Activated CD4-positive, alpha-beta T cell treated with anti-CD3 and anti-CD28 coated beads, Interleukin-2, Interleukin-6, amounts not matched to agents 100 ng/mL and 50 ng/mL, durations not matched to agents 16 hours and 8 hours (primary cell): ENCODE measurements at places on chromosomes 2 and 18.

- DNase-seq: peak; percentile 31
Measured at GRCh38 chr2:112724591-112725525, 4.0 kb downstream of the NT5DC4 start.

DNA sequence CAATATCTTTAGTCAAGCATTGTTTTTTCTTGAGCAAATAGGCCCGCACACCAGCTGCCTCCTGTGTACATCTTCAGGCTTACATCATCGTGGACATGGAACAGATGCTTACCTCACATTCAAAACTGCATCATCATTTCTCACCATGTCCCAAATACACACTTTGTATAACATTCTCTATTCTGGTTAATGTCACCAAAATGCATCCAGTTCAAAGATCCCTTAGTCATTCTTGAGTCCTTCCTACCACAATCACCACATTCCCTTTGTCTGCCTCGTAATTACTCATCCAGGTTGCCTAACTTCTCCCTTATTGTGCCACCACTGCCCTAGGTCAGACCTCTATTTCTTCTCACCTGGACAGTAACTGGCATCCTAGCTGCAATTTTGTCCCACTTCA lies 373.7 kb upstream of the GALNT5 start:
- DNase-seq: no peak

DNA sequence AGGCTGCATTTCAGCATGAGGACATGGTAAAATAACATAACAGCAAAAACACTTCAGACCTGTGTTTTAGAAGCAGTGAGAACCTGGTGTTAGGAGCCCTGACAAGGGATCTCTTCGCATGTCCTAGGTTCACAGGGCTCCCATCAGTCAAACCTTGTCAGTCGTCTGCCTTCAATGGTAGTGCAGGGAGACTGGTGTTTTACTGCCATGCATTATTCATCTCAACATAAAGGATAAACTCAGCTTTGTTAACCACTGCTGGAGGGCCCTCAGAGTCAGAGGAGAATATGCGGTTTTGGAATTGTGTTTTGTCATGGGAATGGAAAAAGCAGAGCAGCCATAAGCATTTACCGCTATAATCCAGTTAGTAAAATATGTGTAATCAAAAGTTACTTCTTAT lies 275.9 kb upstream of the GCFC2 start:
- DNase-seq: no peak

DNA sequence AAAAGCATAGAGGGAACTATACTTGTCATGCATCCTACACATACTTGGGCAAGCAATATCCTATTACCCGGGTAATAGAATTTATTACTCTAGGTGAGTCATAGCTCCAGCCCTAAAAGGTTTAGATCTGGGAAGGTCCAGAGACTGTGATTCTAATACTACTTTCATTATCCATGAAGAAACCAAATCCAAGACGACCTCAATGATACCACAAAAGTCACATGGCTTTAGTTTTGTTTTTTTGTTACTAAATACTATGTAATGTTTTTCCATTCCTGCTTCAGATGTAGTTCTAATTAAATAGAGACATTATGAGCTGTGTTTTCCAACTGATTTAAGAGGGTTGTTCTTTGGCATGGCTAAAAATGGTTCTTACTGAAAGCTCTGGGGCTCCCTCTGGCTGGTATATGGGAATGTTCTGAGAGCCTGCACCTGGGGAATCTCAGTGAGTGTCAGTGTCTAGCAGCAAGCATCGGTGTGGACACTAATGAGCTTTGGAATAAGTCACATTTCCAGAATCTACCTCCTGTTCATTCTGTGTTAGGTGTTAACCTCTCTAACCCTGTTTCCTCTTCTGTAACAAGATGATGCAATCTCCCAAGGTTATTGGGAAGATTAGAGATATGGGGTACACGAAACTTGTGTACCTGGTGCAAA lies 20.5 kb upstream of the IL1RL2 start:
- DNase-seq: no peak

- no peak for DNase-seq
Measured at GRCh38 chr2:45506756-45507155, 104.3 kb downstream of the SRBD1 start.

DNA sequence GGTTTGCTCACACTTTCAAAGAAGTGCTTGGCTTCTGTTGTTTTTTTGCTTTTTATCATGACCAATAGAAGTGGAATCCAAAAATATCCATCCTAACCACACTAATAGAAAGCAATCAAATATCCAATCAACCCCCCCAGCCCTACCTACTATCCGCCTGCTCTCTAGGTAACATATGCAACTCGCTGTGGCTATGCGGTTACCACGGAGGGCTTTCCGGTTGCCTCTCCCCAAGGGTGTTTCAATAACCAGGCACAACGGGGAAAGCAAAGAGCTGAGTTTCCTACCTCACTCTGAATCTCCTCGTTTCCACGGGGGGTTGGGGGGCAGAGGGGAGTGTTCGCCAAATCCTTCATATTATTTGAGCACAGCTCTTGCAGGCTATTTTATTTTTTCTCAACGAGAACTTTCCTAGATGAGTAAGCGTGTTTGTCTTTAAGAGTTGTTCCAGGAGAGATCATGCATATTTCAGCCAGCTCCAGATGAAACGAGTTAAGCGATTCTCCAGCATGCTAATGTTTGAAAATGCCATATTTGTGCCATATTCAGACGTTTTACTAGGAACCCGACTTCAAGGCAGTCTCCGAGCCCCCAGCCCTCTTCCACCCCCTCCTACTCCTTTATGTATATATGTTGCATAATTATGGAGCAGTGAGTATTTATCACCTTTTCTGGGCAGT lies 30.3 kb downstream of the PAX3 start:
- DNase-seq: no peak

- DNase-seq: no peak
Measured at GRCh38 chr2:222076973-222077690, 221.7 kb downstream of the PAX3 start.

DNA sequence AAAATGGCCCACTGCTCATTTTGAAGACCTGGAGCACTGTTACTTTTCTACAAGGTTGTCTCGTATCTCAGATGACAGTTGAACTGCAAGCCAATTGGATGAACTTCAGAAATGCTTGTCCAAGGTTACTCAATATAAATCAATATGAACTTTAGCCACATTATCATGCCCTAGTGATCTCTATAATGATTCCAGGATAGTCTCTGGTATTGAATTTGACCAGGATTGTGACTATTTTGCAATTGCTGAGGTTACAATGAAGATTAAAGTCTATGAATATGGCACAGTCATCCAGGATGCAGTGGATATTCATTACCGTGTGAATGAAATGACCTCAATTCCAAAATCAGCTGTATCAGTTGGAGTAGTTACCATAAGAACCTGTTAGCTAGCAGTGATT lies 196.0 kb upstream of the RAB12 start:
- DNase-seq: no peak

GRCh38 chr2:29726976-29727375 lies 194.4 kb downstream of the ALK start:
- no peak for DNase-seq

DNA sequence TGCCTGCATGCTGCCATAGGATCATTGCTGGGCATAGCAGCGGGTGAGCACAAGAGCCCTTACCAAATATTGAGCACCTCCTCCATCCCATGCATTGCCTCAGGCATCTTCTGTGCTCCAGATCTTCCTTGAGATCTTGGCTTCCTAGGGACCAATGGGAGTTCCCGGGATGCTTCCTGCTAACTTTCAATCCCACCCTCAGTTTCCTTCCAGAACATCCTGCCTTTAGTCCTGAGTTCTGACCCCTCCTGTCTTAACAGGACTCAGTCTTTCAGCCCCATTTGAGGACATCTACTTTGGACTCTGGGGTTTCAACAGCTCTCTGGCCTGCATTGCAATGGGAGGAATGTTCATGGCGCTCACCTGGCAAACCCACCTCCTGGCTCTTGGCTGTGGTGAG lies 15.3 kb downstream of the SLC14A1 start:
- no peak for DNase-seq

DNA sequence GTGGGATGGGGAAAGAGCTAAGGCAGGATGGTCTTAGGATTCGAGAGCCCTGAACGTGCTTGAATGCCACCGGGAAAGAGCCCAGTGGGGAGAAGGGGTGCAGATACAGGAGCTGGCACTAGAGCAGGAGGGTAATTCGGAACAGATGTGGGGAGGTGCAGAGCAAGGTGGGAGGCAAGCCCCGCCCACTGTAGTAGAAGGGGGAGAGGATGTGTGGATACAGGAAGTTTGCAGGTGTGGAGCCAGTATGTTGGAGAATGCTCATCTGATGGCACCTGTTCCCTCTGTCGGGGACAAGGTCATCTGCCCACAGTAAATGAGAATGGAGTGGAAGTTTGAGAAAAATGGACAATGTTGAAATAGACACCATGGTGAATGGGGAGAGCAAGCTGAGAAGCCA lies 28.8 kb downstream of the CHST10 start:
- no peak for DNase-seq

DNA sequence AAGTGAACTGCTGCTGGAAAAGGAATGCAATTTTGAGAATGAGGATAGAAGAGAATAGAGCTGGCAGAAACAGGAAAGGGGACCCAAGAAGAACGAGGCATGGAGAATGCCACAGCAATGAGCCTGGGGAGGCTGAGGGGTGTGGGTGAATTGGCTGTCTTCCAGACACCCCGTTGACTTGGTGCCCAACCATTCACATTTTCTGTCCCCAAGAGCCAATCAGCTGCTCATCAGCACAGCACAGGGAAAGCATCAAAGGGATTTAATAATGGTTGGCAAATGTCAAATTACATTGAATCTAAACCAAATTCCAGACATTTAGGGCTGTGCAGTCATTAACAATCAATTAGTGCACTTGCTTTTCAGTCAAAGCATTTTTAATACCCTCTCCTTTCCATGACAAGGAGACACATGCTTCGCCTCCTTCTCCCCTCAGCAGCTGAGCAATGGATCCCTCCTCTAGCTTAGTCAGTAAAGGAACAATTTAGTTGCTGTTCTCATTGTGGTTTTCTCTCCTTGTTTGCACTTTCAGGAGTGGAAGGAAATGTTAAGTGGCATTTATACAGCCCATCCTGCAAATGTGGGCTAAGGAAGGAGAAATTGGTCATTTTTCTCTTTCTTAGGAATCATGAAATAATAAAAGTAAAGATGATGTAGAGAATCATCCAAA lies 98.8 kb downstream of the KLF7 start:
- no peak for DNase-seq

- no peak for DNase-seq
Measured at GRCh38 chr2:86293612-86294011, 43.8 kb downstream of the REEP1 start.

DNA sequence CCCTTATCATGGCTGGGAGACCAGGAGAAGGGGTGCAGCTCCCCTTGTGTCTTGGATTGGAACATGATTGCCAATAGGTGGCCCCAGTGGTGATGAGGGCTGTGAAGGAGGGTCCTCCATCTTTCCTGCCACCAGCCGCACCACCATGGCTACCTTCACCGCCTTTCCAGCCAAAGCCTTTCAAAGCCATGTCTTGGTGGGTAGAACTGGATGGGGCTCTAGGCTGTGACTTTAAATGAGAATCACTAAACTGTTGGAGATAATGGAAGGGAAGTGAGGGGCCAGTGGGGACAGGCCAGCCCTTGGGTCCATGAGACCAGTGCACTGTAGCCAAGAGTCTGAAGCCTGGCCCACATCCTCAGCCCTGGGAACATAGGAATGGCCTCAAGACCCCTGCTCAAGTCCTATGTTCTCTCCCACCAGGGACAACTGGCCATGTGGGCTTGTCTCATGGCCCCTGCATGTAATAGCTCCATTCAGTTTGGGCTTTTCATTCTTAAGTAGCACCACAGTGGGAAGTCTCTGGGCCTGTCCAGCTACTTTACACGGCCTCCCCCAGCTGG lies 345.7 kb downstream of the DYSF start:
- no peak for DNase-seq

DNA sequence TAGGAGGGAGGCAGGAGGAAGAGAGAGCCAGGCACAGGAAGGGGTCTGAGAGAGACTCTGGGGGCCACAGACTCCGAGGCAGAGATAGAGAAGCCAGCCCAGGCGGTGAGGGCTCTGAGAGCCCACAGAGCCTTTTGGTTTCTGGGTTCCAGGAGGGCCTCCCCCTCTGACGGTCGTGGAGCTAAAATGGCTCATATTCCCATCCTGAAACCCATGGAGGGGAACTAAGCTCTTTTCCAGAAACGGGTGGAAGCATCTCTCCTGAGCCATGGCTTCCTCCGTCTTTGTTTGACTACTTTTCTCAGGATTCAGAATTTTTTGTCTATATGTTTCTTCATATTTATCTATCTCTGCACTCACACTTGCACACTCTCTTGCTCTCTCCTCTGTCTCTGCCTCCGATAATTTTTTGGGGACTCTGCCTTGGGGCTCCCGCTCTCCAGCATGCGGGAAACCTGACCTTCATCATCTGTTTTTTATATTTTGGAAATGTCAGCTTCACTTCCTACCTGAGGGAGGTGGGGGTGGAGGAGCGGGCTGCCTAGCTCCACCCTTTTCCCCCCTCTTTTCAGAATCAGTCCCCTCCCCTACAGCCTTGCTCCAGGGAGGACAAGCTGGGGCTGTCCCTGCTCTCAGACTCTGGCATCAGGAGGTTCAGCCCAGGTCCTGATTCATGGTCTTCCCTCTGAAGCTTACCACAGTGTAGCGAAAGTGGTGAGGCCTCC lies 5.0 kb upstream of the PKDCC start:
- DNase-seq: no peak

DNA sequence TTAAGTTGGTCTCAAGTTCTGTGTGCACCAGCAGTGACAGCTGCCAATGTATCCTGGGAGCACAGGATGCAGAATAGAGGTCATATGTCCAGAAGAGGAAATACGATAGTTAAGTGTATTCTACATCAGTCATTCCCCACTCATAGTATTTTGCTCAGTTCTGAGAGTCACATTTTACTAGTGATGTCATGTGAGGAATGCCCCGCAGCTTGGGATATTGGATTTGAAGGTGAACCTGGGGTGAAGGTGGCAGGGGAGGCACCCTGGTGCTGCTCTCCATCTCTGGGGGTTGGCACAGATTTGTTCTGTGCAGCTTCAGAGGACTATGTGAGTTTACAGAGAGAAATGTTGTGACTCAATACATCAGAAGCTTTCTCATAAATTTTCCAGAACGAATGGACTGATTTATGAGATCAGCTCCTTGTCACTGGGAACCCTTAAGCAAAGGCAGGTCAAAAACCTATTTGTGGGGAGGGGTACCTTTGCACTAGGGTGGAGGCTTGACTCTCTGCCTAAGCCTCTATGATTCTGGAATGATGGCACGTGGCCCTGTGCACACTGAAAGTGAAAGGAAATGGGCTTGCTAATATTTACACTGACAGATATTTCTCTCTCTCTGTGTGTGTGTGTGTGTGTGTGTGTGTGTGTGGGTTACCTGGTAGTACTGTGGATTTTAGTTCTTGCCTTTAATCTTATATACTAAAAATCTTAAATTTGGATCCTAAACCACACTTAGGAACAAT lies 95.9 kb downstream of the NEB start:
- DNase-seq: peak; percentile 40
